Osteoblast (primary cell): ENCODE measurements at places on chromosomes 1 and 21. TPM values are rescaled to one million over a fixed set of nuclear protein-coding genes. Genes with fewer than 3 reads are reported as not detected.
A peak's percentile ranks its signal among the peaks of the same experiment; 100 is the strongest.

CD34 gene
- under 0.01 and 0.36 TPM in 2 replicates for total RNA-seq

CSDE1 gene
- 573 and 599 TPM in 2 replicates for total RNA-seq

CFAP141 gene
- total RNA-seq, result not detected in 2 replicates

IL19 gene
- total RNA-seq, result not detected in 2 replicates

S100A2 gene
- 1.8 and 2.1 TPM in 2 replicates for total RNA-seq

UMODL1 gene
- total RNA-seq, result under 0.01 TPM in 1 of 2 replicates, not detected in the other

EFNA3 gene
- 1.4 and 2.1 TPM in 2 replicates for total RNA-seq

FALEC gene
- total RNA-seq, result 0.36 TPM in 1 of 2 replicates, not detected in the other

F13B gene
- under 0.01 TPM in 1 of 2 replicates, not detected in the other for total RNA-seq

RASSF5 gene
- total RNA-seq, result 0.59 and 0.72 TPM in 2 replicates

NR1I3 gene
- total RNA-seq, result not detected in 2 replicates

PADI4 gene
- total RNA-seq, result not detected in 2 replicates

FAM72A gene
- 2.2 and 3.2 TPM in 2 replicates for total RNA-seq

SLC25A34 gene
- 1.4 and 1.5 TPM in 2 replicates for total RNA-seq

DNA sequence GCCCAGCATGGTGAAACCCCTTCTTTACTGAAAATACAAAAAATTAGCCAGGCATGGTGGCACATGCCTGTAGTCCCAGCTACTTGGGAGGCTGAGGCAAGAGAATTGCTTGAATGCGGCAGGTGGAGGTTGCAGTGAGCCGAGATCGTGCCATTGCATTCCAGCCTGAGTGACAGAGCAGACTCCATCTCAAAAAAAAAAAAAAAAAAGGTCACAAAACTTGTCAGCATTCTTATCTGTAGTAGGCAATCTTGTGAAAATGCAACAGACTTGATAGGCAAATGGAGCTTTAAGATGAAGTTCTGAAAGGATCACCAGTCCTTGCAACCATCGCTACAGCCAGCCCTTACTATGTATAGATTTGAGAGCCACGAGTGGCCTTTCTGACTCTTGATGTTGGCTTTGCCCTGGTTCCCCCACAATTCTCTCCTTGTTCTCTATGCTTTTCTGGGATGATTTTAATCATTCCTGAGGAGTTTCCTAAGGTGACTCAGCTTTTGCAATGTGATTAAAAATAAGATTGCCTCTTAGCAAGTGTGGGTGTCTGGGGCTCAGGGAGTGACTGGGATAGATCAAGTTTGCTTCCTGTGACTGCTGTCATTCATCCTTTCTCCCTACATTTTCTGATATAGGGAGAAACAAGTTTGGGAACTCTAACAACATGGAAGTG, 7.1 kb upstream of the MAP1LC3C start:
- peak; percentile 2 for DNase-seq

GRCh38 chr1:235597867-235598553, 51.6 kb downstream of the GNG4 start:
- DNase-seq, result peak; percentile 96

DNA sequence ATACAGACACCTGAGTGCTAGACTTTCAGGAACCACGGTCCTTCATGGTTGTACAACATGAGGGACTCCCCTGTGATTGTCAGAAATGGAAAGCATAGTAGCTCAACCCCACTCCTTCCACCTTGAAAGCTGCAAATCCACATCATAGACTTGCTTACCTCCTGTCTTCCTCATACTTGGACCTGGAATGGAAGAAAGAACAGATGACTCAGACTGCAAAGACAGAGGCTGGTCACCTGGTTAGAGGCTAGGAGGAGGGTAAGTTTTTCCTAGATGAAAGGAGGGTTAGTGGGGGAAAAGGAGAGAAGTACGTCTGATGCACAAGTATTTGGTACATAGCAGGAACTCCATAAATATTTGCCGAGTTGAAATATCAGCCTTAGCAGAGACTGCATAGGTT, 37.2 kb downstream of the LRRC71 start:
- no peak for DNase-seq

GRCh38 chr1:41394369-41394744, 33.1 kb downstream of the FOXO6 start:
- DNase-seq, result no peak

DNA sequence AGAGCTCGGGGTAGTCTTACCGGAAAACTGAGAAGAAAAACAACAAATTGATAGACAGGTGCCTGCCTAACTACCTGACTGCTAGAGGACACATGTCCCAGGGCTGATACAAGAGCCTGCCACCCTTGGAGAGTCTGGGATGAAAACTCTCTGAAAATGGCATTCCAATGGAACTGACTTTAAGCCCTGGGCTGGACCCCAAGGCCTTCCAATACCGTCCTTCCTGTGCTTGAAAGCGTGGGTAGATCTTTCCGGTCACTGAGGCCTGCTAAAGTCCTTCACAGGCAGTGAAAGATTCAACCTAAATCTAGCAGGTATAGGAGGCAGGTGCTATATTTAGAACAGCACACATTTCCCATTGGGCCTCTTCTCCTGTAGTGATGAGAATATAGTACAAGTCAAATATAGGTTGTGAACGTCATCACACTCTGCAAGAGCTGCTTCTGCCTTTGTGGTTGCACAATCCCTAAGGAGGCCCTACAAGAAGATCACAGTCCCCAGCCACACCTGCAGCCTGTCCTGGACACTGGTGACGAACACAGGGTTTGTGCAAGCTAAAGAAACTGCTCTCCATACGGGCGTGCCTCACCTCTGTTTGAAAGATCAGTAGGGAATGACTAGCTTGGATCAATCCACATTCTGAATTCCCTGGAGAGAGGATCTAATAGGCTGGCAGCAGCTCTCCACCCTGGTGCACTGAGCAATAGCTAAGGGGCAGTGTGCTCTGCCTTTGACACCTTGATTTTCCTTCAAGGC, 876 bp upstream of the CHML start:
- DNase-seq, result peak; percentile 31

- peak; percentile 23 for DNase-seq
Observed at GRCh38 chr1:41980827-41981653, 62.3 kb upstream of the HIVEP3 start.

DNA sequence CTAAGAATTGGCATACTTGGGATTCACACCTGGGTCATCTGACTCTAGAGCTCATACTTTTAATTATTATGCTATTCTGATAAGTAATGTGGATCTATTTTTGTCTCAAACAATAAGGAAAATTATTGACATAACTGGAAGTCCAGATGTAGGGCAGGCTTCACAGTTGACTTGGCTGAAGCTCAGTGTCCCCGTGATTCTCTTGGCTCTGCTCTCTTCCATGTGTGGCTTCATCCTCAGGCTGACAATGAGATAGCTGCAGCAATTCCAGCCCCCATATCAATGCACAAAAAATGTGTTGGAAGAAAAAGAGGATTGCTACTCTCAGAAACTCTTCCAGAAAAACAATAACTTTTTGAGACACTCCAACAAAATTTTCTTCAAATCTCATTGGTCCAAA, 23.8 kb downstream of the HSD11B1 start:
- no peak for DNase-seq

DNA sequence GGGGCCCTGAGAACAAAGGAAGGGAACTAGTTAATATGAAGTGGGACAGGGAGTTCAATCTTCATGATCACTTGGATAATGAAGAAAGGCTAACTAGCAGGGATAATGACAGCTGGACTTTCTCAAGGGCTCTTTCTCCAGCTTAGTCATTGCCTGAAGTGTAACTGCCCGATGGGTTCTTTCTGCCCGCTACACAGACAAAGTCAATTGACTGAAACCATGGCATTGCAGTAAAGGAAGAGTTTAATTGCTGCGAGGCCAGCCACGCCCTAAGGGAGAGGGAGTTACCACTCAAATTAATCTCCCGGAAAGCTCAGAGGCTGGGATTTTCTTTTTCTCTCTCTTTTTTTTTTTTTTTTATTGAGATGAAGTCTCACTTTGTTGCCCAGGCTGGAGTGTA, 16.6 kb upstream of the SLC2A5 start:
- no peak for DNase-seq

GRCh38 chr1:85132078-85132720, 68.6 kb downstream of the SYDE2 start:
- no peak for DNase-seq

- peak; percentile 25 for DNase-seq
Observed at GRCh38 chr1:41712695-41713094, 206.0 kb downstream of the HIVEP3 start.

DNA sequence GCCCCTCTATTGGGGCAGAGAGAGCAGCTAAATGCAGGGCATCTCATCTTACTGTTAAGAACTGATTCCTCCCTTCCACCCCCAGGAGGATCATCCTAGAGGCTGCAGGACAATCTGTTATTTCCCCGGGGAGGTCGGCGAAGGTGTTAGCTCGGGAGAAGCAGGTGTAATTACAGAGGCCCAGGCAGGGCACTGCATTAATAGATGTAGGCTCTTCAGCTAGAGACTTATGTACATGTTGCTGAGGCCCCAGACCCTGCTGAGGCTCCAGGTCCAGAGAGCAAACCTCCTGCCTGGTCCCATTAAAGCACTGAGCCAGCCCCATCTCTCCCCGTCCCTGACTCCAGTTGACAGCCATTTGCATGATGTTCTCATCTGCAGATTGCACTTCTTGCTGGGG, 320.3 kb upstream of the VAMP3 start:
- no peak for DNase-seq

GRCh38 chr1:205493241-205494085, 11.0 kb upstream of the CDK18 start:
- DNase-seq, result peak; percentile 97

DNA sequence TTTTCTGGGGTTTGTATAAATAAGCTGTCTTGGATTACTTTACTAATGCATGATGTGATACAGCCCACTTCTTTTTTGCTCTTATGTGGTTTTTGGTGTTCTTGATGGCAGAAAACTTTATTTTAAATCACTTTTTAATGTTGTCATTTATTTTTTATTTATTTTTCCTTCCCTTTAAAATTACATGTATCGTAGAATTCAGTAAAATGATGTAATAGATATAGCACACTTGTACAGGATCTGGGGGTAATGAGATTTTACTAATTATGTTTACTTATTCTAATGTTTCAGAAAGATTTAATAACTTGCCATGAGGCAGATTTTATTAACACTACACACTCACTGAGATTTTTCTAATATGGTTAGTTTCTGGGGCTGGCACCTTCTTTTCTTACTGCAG, 701 bp upstream of the B3GALT2 start:
- DNase-seq, result no peak

GRCh38 chr1:18256282-18257235, 149.0 kb downstream of the IGSF21 start:
- no peak for DNase-seq

- DNase-seq, result no peak
Observed at GRCh38 chr21:20627594-20627993, 370.6 kb upstream of the NCAM2 start.

DNA sequence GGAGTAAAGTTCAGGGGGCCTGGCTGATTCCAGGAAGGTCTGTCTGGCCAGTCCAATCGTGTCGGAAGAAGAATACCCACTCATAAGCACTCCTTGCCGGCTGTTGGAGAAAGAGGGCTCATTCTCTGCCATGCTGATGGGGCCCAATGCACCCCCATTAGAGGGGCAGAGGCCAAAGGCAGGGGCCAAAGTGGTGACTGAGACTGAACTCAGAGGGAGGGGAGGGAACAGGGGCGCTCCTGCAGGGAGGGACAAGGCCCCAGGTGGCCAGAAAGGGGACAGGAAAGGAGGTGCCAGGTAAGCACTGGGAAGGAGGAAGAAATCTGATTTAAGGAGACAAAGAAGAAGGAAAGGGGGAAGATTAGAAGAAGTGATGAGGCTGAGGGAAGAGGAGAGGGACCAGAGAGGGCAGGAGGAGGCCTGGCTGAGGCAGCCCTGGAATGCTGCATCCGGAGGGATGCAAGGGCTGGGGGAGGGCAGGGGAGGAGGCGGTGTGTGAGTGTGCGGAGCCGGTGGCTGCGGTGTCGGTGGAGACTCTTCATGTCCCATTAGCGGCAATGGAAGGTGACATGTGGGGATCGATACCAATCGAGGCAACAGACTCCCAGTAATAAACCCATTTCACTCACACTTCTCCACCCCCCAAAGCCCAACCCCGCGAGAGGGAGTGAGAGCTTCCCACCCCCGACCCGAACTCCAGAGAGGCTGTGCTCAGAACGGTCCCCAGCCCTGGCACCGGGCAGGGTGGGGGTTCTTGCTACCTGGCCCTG, 12.0 kb upstream of the ETV3L start:
- DNase-seq, result peak; percentile 79

DNA sequence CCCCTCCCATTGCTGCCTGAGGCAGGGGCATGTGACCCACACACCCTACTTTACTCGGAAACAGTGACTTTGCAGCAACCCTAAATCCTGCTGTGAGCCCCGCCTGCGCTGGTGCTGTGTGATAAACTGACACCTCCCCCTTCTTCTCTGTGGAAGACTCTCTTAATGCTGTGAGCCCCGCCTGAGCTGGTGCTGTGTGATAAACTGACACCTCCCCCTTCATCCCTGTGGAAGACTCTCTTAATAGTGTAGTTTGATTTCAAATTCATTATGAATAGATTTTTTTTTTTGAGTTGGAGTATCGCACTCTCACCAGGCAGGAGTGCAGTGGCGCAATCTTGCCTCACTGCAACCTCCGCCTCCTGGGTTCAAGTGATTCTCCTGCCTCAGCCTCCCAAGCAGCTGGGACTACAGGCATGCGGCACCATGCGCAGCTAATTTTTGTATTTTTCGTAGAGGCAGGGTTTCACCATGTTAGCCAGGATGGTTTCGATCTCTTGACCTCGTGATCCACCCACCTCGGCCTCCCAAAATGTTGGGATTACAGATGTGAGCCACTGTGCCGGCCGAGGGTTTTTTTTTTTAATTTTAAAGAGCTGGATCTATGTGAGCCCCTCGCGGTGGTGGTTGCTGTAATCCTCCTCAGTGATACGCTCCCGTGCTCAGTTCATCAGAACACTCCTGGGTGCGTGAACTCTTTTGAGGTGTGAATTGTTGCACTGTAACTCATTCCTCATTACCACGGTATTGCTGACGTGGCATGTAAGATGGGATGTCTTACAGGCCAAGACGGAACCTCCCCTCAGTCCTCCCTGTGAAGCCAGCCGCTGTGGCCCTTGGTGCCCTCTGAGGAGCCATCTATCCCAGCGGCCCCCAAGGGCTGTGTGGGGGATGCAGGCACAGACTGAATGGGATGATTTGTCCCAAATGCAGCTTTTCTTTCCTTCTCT, 60.3 kb downstream of the GALNT2 start:
- DNase-seq, result no peak

- DNase-seq, result peak; percentile 43
Observed at GRCh38 chr1:228344631-228345072, 62.0 kb downstream of the TRIM11 start.

- DNase-seq, result peak; percentile 97
Observed at GRCh38 chr1:8026153-8026975, at the start of gene ERRFI1. TSS of gene ERRFI1 (minus strand) at chr1:8026309. CDS start at chr1:8015619, 10,690 bp downstream.

DNA sequence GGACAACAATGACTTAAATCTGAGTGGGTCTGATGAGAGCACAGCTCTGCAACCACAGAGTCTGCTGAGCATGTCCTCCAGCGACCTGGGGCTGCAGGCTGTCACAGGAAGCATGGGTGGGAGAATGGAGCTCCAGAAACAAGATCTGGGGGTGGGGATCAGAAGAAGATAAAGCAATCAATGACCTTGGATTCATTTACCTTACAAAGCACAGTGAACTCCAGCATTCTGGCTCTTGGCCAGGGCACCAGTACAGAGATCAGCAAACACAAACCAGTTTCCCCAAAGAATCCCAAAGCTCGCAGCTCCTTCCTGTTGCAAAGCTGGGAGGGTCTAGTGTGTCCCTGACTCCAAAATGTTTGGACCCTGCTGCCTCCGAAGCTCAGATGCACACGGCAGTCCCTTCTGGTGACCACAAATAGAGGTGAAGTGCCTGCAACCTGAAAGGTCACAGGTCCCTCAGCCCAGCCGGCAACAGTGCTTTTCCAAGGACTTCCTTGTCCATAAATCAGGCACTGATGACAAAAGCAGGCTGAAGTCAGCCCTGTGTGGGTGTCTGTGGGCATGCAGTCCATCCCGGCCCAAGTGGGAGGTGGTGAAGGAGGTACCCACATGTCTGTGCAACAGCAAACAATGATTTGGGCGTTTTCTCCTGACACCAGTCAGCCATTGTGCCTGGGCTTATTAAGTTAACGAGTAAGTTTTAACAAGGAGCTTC, 76.1 kb downstream of the SH3BGR start:
- DNase-seq, result peak; percentile 43
